NCI-H524 (cell line): ENCODE measurements at places on chromosomes 7 and 10.
A peak's percentile ranks its signal among the peaks of the same experiment; 100 is the strongest.

GRCh38 chr7:83835424-83835823 is 186.5 kb upstream of the SEMA3E start:
- DNase-seq, result no peak

- peak; percentile 4 for DNase-seq
Measured at GRCh38 chr10:62374862-62375710, 917 bp downstream of the ZNF365 start.

DNA sequence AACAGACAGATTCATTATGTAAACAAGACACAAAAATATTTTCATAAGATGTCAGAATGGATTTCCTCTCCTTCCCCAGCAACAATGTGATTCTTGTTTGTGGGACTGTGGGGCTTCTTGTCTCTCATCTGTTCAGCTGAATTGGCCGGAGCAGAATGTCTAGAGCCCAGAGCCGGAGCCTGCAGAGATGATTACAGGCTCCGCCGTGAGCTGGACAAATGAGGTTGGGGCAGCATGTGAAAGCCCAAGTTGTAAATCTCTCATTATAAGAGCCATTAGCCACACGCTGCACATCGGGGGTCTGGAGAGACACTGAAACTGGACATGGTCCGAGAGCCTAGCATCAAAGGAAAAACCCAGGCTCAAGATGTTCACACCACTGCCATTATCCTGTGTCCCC is 137.0 kb upstream of the ADAM12 start:
- DNase-seq, result no peak

DNA sequence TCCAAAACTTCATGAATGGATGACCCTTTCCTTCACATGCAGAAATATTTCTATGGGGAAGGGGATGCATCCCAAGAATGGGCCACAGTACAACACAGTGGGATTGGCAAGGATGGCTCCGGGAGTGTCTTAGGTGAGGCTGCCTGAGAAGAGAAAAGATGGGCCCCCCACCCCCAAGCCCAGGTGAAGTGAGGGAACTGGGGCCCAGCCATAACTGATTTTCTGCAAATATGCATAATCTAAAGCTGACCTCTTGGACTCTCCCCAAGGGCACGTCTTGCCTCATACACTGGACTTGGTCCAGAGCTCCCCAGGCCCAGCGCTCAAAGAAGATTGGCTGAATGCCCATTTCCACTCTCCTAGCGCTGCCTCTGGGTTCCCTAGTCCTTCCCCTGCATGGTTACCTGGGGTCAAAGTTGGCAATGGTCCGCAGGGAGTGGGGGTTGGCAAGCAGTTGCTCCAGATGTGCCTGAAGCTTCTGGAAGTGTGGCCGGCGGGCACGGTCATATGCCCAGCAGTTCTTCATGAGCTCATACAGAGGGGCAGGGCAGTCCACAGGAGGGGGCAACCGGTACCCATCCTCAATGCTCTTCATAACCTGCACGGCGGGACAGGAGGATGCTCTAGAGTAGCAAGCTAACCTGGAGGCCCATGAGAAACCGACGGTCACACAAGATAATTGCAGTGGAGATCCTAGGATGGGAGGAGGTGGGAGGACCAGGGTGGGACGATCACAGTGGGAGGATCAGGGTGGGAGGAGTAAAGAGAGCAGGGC is 12.3 kb downstream of the ZYX start:
- DNase-seq, result no peak
